NCI-H1105 (cell line): ENCODE measurements at places on chromosomes 4 and X.
A peak's percentile ranks its signal among the peaks of the same experiment; 100 is the strongest.

DNA sequence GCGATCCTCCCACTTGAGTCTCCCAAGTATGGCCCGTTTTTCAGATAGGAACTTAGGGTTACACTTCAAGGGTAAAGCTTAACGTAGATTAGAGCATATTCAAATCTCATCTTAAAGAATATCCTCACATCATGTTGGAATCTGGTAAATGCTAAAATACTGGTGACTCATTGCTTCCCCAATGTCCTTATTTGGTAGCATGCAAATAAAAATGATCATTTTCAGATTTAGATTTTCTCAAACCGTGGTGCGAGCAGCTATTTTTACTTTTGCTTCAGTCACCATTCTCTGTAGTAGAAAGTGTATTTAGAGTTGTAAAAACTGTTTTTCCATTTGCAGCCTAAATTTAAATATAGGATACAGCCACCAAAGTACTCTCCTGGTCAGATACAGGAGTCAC lies 101.5 kb upstream of the MAML3 start:
- no peak for DNase-seq

DNA sequence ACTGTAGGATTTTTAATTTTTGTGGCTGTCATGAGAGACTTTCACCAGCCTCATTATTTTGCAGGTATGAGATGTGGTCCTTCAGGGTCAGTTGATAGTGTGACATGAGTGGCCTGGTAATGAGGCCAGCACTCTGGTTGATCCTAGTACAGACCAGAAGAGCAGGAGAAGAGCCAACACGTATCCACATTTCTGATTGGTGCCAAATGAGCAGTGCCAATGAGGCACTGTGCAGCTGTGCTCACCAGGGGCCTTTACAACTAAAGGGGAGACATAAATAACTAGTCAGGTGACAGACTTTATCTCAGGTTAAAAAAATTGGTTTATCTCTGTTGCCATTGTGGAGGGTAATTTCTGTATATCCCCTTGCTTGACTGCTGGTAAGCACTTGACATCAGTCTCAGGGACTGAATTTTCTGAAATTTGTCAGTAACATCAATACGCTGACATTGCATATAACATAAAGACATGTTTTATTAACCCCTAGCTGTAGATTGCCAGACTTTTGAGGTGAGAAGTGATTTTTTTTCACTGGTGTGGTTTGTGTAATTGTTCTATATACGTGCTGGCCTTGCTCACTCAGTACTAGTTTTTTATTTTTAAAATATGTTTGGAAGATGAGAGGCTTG lies 101.2 kb downstream of the AFF1 start:
- DNase-seq = no peak

- DNase-seq = no peak
These were observed 1629.1 kb upstream of the IGFBP7 start for GRCh38 chr4:58739275-58739674.

GRCh38 chrX:68332201-68332731 lies 101.0 kb downstream of the OPHN1 start:
- no peak for DNase-seq

- DNase-seq = no peak
These were observed 139.9 kb downstream of the NPNT start for GRCh38 chr4:106035204-106035603.

GRCh38 chr4:176789955-176790354 lies 2.8 kb downstream of the VEGFC start:
- DNase-seq = peak; percentile 1

DNA sequence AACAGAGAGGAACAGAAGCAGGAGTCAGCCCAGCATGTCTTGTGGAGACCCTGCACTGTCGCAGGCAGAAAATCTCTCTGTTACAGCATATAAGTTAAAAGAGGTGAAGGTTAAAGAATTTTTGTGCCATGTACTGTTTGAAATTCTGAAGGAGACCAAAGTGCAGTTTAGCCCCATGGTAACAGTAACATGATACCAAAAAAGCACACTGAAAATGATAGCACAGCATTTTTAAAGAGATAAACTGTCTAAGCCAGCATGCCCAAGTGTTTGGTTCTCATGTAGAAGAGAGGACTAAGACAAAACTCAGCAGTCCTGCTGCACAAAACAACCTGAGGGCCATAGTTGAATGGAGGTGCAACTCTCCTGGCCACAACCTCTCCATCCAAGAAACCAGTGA lies 41.9 kb upstream of the PARM1 start:
- DNase-seq = no peak

DNA sequence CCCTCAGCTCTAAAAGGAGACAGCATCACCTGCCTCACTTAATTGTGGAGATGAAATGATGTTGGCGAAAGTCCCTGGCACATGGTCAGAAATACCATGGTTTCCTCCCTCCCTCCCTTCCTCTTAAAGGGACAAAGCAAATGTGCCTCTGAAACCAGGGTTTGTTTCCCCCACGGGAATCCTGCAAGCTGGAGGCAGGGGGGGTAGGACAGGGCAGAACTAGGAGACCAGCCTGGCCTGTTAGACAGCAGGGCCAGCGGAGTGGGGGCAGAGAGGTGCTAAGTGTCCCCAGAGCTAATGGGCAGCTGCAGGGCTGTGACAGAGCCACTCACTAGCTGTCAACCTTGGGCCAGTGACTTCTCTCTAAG lies 5.7 kb downstream of the RTL5 start:
- DNase-seq = no peak

DNA sequence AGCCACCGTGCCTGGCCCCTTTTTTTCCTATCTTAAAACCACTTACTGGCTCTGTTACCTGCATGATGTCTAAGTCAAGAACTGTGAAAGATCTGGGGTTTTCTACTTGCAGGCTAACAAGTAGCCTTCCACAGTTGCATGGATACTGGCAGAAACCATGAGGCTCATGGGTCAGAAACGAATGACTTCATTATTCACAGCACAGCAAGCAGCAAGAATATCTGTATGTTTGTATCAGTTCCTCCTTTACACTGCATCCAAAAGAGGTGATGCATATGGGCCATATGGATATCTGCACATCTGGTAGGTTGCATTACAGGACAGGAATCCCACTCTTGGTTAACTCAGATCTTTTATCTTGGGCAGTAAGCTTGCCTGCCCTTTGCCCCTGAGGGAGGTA lies 154.9 kb upstream of the NUDT6 start:
- no peak for DNase-seq

GRCh38 chr4:88763075-88763474 lies 65.4 kb upstream of the NAP1L5 start:
- no peak for DNase-seq

- DNase-seq = no peak
These were observed 5.9 kb downstream of the CRMP1 start for GRCh38 chr4:5887011-5887360.

GRCh38 chr4:110175634-110176033 lies 22.8 kb downstream of the ELOVL6 start:
- no peak for DNase-seq

DNA sequence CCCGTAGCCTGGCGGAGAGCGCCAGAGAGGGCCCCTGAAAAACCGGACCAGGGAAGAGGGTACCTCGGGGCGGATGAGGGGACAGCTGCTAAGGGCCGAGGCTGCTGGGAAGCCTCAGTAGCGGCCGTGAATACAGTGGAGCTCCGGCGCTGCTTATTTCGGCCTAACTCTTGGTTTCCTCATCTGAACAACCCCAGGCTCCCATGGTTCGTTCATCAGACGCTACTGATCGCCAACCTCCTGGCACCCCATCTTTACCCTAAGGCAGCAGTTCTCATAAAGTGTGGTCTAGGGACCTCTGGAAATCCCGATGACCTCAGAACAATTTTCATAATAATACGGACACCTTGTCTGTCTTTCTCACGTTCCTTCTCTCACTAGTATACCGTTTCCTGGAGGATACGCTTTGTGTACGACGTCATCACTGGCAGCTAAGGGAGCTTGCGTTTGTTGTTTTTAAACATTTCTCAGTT lies 645 bp upstream of the RAB28 start:
- DNase-seq = no peak

GRCh38 chrX:154436983-154437752 lies at the start of gene GDI1:
Gene GDI1 (plus strand): TSS chrX:154437154. CDS start chrX:154437255, 101 bp downstream.
- DNase-seq = peak; percentile 54

GRCh38 chr4:63620271-63620670 lies 789.0 kb downstream of the TECRL start:
- DNase-seq = peak; percentile 71

GRCh38 chr4:112181358-112182000 lies 36.2 kb downstream of the FAM241A start:
- DNase-seq = no peak

DNA sequence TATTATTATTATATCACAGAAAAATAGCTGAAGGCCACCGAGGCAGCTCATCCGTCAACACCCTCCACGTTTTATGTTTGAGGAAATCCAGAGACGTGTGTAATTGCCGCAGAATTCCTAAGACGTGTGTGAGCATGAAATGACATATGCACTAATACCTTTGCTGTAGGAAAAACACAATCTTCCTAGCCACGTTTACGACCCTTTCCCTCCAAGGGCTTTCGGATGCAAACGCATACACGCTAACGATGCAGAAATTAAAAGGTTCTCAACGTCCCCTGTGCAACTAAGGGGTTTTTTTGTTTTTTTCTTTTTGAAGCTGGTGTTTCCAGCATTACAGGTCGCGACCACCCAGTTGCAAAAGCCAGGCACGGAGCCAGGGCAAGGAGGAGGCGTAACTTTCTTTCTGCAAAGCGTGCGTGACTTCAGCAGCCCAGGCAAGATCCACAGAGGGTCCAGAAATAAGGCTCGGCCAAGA lies 33.8 kb downstream of the CRLF2 start:
- DNase-seq = no peak
